ENCODE measurements at places on chromosomes 7 and 10.

GRCh38 chr10:65675236-65675635, 1250.6 kb upstream of the LRRTM3 start:
- DNase-seq = no peak

- no peak for DNase-seq
These were observed 147.5 kb downstream of the RTKN2 start for GRCh38 chr10:62121187-62121530.

GRCh38 chr10:89189211-89189734, 17.8 kb downstream of the CH25H start:
- no peak for DNase-seq

DNA sequence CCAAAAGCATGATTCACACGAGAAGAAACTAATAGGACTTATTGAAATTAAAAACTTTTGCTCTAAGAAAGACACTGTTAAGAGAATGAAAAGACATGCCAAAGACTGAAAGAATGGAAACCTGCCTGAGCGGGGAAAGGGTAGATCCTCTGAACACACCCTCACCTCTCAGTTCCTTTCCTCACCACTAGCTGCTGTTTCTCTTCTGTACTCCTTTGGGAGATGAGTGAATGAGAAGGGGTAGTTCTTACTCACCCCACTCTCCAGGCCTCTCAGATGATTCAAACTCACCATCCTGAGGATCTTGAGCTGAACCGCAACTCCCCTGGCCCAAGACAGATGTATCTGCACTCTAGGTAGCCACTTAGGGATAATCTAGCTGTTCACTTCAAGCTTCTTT, 41.9 kb downstream of the IQUB start:
- DNase-seq = no peak

DNA sequence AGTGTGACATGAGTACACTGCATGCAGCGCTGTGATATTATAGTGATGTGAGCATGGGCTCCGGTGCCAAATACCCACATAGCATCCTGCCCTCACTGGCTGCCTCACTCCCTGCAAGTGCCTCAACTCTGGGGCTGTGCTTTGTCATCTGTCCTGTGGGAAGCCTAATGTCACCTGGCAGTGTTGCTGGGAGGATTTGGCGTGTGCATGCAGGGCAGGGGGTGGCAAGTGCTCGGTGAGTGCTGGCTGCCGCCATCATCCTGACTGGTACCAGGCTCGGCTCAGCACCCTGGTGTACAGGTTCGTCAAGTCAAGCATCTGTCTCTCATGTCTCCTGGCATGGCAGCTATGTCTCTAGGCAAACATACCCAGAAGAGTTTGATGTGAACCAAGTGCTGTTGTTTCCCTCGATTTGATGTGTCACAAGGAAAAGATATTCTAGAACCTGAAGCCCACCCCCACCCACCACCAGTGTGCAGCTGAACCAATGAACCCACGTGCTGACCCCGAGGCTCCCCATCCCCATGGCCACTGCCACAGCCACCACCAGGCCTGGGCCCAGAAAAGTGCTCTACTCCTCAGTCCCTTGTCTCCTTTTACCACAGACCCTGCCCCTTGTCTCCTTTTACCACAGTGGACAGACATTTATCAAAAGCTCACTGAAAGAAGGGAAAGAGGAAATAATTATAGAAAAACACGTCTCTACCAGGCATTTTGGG, 135.8 kb downstream of the MAPK8 start:
- no peak for DNase-seq

GRCh38 chr7:116952635-116953371, 498 bp upstream of the ST7 start:
- no peak for DNase-seq

- DNase-seq = peak; percentile 35
These were observed 25.4 kb downstream of the STAM start for GRCh38 chr10:17669185-17669872.
